Dermis microvascular lymphatic vessel endothelial cell (primary cell): ENCODE measurements at places on chromosomes 7 and 10. TPM values are rescaled to one million over a fixed set of nuclear protein-coding genes. Genes with fewer than 3 reads are reported as not detected.

Gene IMMP2L
- total RNA-seq: 6.0 and 7.2 TPM in 2 replicates

Gene NKX2-3
- not detected in 2 replicates for total RNA-seq

Gene DAGLB
- total RNA-seq: 17.3 and 18.3 TPM in 2 replicates

Gene PLAC9
- total RNA-seq: 0.63 and 3.7 TPM in 2 replicates

Gene VGF
- not detected in 2 replicates for total RNA-seq

Gene TMEM236
- total RNA-seq: 0.38 and 0.64 TPM in 2 replicates

Gene IL2RA
- total RNA-seq: not detected in 2 replicates

Gene ADARB2
- 0.13 TPM in 1 of 2 replicates, not detected in the other for total RNA-seq

Gene RSU1
- 42.9 and 77.4 TPM in 2 replicates for total RNA-seq

Gene TSPAN15
- total RNA-seq: 65.1 and 150 TPM in 2 replicates

Gene ARID5B
- 9.4 and 11.6 TPM in 2 replicates for total RNA-seq

Gene FAM20C
- total RNA-seq: 1.2 and 1.3 TPM in 2 replicates

Gene TMEM176A
- total RNA-seq: not detected in 2 replicates

Gene CYP2C19
- total RNA-seq: not detected in 2 replicates

Gene CDHR1
- 0.25 and 0.26 TPM in 2 replicates for total RNA-seq

Gene NME8
- not detected in 2 replicates for total RNA-seq

Gene TSPAN33
- under 0.01 and 0.13 TPM in 2 replicates for total RNA-seq

Gene CADPS2
- total RNA-seq: 49.0 and 49.2 TPM in 2 replicates

Gene HOXA2
- 0.25 and 0.39 TPM in 2 replicates for total RNA-seq

Gene CALML5
- not detected in 2 replicates for total RNA-seq

Gene NANOS1
- total RNA-seq: 0.13 and 0.76 TPM in 2 replicates

Gene PPP1R3C
- 0.13 TPM in 2 replicates for total RNA-seq

Gene MBL2
- not detected in 2 replicates for total RNA-seq

Gene FAM25C
- not detected in 2 replicates for total RNA-seq

Gene TRUB1
- 20.8 and 22.1 TPM in 2 replicates for total RNA-seq

Gene FEZF1
- total RNA-seq: not detected in 2 replicates

Gene AASS
- total RNA-seq: 15.9 and 19.0 TPM in 2 replicates

Gene FOXI2
- total RNA-seq: not detected in 2 replicates

Gene PHKG1
- 0.13 and 0.38 TPM in 2 replicates for total RNA-seq

Gene ICA1
- 28.0 and 37.6 TPM in 2 replicates for total RNA-seq

Gene SUN3
- total RNA-seq: not detected in 2 replicates

Gene TMEM213
- total RNA-seq: not detected in 2 replicates

Gene HECW1
- total RNA-seq: not detected in 2 replicates

Gene INSYN2A
- total RNA-seq: not detected in 2 replicates

Gene CALCR
- total RNA-seq: not detected in 2 replicates

Gene CTAGE15
- total RNA-seq: 0.13 TPM in 1 of 2 replicates, not detected in the other

Gene RABGEF1
- total RNA-seq: 18.1 and 22.4 TPM in 2 replicates

Gene STEAP1B
- 2.9 and 10.9 TPM in 2 replicates for total RNA-seq

Gene NEUROG3
- not detected in 2 replicates for total RNA-seq
